Foreskin keratinocyte (primary cell): ENCODE measurements at places on chromosomes 13 and 19. TPM values are rescaled to one million over a fixed set of nuclear protein-coding genes. Genes with fewer than 3 reads are reported as not detected.
A peak's percentile ranks its signal among the peaks of the same experiment; 100 is the strongest.

The PRR12 gene
- total RNA-seq = 5.7 TPM in 2 replicates

The CLEC4G gene
- total RNA-seq = not detected in 2 replicates

DNA sequence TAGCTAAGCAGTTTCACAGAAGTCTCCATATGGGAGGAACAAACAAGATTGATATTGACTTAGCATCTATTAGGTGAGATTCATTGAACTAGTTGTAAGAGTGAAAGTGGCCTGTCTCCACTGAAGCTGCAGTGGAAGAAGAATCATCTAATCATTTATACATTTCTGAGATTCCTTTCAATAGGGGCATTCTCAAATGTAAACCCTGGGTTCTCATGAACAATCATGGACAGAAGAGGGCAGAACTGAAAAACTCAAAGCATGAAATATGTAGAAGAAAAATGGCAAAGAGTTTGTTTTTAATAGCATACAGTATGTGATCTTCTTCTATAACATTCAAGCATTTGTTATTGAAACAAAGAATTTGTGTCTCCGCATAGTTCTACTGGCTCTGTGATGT, 17.6 kb upstream of the POSTN start:
- DNase-seq = no peak

The TTYH1 gene
- not detected in 2 replicates for total RNA-seq

DNA sequence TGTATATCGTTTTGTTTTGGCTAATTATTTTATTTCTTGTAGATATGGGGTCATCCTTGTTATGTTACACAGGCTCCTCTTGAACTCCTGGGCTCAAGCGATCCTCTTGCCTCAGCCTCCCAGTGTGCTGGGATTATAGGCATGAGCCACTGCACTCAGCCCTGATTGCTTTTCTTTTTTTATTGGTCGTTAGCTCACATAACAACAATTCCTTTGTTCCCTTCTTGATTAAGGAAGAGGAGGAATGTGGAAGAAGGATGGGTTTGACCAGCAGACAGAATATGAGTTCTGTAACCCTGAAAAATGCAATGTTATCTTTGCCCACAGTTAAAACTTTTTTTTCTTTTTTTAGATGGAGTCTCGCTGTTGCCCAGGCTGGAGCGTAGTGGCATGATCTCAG, 11.4 kb downstream of the BRME1 start:
- DNase-seq = no peak

DNA sequence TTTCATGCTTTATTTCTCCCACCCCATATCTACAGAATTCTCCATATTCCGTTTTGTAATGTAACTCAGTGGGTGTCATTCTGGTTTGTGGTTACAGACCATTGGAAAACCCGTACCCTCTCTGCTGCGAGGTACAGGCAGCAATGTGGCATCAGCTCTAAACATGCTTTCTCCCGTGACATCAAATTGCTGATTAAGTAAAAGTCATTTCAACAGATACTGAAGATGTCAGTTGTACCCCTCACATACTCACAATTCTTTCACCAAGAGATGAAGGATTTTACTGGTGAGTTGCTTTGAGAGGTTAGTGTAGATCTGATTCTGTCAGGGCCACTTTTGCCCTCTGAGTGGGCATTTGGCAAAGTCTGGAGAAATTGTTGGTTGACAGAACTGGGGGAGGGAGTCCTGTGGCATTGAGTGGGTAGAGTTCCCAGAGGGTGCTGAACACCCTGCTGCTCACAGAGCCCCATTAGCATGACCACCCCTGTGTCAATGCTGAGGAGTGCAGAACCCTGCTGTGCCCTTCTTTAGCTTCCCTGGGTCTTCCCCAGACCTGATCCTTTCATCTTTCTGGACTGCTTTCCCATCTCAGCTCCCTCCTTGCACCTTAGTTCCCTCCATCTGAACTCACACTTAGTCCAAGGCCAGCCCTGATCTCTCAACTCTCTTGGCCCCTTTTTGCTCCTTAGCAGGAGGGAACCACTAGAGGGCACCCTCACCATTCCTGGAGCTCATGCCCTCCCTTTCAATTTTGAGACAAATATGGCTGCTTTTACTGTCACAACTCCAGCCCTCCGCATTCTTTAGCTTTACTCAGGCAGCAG, 39.9 kb upstream of the CEACAM8 start:
- DNase-seq = no peak

GRCh38 chr13:45479661-45480060, 14.9 kb downstream of the COG3 start:
- no peak for DNase-seq

The TEKTIP1 gene
- total RNA-seq = not detected in 2 replicates

The FXYD1 gene
- total RNA-seq = 0.35 and 0.41 TPM in 2 replicates

- DNase-seq = peak; percentile 61
Observed at GRCh38 chr19:58429745-58430144, 10.2 kb downstream of the ZNF132 start.

DNA sequence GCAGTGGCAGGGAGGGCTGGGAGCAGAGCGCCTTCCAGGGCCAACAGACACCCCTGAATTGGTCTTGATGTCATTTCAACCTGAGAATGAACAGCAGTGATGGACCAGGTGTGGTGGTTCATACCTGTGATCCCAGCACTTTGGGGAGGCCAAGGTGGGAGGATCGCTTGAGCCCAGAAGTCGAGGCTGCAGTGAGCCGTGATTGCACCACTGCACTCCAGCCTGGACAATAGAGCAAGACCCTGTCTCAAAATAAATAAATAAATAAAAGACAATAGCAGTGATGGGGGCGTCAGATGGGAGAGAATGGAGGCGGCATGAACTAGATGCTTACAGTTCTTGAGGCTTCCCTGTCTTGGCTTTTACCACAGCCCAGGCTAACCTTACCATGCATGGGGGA, 46.1 kb upstream of the ONECUT3 start:
- DNase-seq = no peak
